ENCODE measurements at places on chromosomes 7 and 10.
A peak's percentile ranks its signal among the peaks of the same experiment; 100 is the strongest.

GRCh38 chr7:42483886-42484285 lies 246.9 kb upstream of the GLI3 start:
- DNase-seq, result no peak

- peak; percentile 10 for DNase-seq
Observed at GRCh38 chr10:28241741-28242399, 61.0 kb downstream of the MPP7 start.

GRCh38 chr7:151206914-151207313 lies 3.4 kb downstream of the H2BK1 start:
- DNase-seq, result no peak

DNA sequence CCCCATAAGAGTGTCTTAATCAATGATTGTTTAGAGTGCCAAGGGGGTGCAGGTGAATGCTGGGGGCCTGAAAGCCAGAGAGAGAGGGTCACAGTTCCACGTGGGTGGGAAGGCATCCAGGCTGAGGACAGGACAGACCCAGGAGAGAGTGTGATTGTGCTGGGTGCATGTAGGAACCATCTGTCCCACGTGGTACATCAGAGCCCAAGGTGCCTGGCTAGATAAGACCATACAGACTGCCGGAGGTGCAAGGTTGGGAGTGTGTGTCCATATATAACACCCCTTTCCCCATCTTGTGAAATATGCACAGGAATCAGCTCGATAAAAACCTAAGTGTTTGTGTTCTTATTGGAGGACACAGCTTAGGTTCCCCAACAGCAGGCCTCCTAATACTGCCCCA lies 85.5 kb downstream of the WIPF3 start:
- DNase-seq, result no peak

DNA sequence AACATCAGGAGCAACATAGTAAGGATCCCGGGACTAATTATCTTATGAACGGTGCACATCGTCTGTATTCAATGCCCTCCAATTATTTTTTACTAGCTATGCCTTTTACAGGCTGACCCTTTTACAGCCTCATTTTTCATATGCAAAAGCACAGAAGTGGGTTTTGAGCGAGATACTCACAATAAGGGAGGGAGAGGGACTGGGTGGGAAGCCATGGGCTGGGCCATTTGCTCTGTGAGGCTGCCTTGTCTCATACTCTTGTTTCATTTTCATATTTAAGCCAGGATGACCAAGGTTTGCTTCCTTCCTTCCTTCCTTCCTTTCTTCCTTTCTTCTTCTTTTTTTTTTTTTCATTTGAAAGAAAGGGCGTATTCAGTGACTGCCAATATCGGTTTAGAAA lies 259.3 kb downstream of the TRIL start:
- no peak for DNase-seq

DNA sequence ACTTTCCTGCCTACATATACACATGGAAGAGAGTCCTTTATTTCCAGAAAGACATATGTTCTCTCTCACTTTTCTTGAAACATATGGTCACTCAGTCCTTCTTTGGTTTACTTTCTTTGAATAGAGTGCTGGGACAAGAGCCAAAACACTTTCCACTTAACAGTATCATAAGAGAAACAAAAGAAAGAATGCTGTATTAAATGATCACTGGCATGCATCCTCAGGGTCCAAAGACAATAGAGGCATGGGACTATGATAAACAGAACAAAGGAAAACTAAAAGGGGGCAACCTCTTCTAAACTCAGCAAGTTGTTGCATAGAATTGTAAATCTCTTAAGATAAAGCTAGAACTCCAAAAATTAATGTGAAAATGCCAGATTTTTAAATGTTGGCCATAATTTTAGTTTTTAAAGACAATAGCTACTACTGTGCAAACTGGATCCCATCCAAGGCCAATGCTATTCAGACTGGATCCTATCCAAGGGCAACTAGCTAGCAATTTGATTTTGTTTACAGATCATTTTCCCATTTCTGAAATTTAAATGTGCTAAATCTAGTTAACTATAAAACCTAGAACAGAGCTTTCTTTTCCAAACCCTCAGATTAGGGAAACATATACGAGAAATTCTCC lies 687.5 kb downstream of the SORCS3 start:
- DNase-seq, result peak; percentile 60

- no peak for DNase-seq
Observed at GRCh38 chr7:85262891-85263290, 76.0 kb upstream of the SEMA3D start.

DNA sequence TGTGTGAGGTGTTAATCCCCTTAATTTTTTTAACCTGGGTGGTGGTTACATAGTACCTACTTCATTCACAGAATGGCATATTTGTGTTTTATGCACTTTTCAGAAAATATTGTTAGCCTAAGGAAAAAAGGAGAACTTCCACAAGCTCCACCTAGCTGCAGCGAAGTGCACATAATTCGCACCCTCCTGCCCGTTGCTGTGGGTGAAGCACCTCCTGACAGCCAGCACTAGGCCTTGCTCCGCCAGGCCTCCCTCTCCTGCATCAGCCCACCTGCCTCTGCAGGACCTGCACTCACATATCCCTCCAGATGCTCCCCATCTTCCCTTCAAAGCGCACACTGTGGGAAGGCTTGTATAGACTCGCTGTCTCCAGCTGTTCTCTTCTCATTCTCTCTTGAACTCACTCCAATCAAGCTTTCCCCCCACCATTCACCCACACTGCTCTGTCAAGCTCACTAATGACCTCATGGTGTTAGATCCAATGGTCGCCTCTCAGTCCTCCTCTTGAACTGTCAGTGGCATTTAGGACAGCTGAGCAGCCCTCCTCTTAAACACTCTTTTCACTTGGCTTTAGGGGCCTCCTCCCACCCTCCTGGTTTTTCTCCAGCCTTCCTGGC lies 20.7 kb upstream of the GRID1 start:
- no peak for DNase-seq

GRCh38 chr10:27743012-27743876 lies 2.4 kb downstream of the MKX start:
- no peak for DNase-seq

- no peak for DNase-seq
Observed at GRCh38 chr10:69649786-69650550, 19.9 kb downstream of the FAM241B start.

GRCh38 chr7:106394526-106394925 lies 109.7 kb upstream of the NAMPT start:
- no peak for DNase-seq

GRCh38 chr10:34941471-34942357 lies 126.6 kb upstream of the PARD3 start:
- DNase-seq, result no peak

DNA sequence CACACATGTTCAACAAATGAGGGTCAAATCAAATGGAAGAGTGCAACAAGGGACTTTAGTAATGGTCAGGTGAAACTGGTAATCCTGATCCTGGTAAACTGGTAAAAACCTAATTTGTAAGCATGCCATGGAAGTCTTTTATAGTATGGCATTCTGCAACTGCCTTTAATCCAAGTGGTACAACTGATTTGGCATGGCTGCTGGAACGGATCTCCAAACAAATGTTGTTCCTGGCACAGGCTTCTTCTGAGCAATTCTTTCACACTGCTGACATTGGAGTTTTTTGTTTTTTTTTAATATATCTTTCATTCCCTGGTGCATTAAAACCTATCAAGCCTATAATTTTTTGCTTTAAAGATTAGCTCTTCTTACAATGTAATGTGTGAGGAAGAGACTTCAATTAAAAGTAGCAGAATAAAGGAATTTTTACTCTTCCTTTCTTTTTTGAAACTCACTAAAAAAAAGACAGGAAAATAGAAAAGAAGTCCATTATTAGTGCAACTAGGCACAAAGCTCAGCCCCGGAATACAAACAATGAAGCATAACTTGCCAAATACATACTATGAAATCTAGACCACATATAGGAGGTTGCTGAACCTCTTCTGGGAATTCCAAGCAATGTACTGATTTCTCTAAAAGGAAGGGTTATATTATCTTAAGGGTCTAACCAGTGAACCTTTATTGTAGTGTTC lies 79.3 kb upstream of the OIT3 start:
- DNase-seq, result no peak

DNA sequence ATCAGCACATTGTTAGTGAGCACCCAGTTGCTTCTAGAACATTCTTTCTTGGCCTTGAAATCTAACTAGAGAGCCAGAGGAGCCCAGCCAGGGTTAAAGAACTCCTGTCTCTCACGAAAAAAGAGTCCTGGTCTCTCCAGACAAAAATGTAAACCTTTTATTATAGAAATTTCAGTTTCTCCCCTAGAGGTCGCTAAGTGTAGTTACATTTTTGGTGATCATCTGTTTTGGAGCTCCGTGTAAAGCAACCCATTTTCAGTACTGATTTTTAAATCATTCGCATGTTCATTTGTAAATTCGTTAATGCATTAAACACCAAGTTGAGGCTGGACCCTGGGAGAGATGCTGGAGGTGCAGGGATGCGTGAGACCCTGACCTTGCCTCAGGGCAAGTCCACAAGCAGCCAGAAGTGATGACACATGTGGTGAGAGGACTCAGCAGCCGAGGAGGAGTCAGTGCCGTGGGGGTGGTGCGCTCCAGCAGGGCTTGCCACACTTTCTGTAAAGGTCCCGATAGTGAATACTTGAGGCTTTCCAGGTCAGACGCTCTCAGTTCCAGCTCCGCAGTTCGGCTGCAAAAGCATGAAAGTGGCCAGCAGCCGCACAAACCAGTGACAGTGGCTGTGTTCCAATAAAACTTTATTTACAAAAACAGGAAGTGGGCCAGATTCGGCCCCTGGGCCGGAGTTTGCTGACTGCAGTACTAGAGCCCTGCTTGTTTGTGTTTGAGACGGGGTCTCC lies 578.6 kb upstream of the FOXK1 start:
- no peak for DNase-seq

GRCh38 chr7:107660381-107661080 lies at the start of gene SLC26A4:
Gene SLC26A4 (plus strand): TSS chr7:107660828. CDS start chr7:107661642, 814 bp downstream.
- no peak for DNase-seq

- DNase-seq, result no peak
Observed at GRCh38 chr10:130990486-130990885, 321.0 kb downstream of the TCERG1L start.

- no peak for DNase-seq
Observed at GRCh38 chr7:75645570-75645969, 93.2 kb downstream of the HIP1 start.

- no peak for DNase-seq
Observed at GRCh38 chr7:44985033-44985695, 6.3 kb upstream of the MYO1G start.

- no peak for DNase-seq
Observed at GRCh38 chr7:93920496-93921182, 896 bp upstream of the GNG11 start.

GRCh38 chr7:105015390-105015965 lies 1.5 kb downstream of the KMT2E start:
- DNase-seq, result no peak

DNA sequence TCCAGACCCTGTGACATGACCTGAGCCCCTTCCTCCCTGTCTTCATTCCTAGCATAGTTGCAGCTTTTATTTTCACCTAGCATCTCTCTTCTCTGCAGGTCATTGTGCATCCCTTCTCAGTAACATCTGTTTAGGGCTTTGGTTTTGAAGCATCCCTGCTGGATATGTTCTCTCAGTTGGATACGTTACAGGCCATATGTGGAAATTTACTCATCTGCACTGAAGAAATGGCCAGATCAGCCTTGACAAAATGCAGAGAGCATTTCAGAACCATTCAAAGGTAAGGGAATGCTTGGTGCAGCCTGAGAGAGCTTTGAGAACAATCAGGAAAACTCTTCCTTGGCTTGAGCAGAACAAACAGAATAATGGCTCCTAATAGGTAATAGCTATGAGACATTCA lies 647.0 kb downstream of the KCNMA1 start:
- no peak for DNase-seq

- peak; percentile 44 for DNase-seq
Observed at GRCh38 chr7:126840869-126841268, 411.9 kb downstream of the GRM8 start.

DNA sequence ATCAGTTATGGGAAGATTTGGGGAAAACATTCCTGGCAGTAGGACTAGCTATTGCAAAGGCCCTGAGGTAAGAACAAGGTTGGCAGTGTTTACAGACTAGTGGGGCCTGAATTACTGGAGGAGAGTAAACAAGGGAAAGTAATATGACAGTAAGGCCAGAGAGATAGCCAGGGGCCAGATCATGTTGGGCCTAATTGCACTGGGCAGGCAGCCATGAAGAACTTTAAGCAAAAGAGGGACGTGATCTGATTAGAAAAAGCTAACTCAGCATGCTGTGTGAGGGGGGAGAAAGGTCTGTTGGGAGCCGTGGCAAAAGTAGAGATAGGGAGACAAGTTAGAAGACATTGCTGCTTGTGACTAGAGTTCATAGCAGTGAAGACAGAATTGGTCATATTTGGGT lies 9.2 kb downstream of the NUP42 start:
- DNase-seq, result no peak

- peak; percentile 43 for DNase-seq
Observed at GRCh38 chr10:117004227-117005025, 561 bp downstream of the SHTN1 start.

GRCh38 chr10:116110736-116111135 lies 162.3 kb downstream of the GFRA1 start:
- no peak for DNase-seq

- DNase-seq, result no peak
Observed at GRCh38 chr10:119931871-119932270, 39.3 kb downstream of the SEC23IP start.

GRCh38 chr10:96025566-96025965 lies 17.8 kb upstream of the CCNJ start:
- no peak for DNase-seq

DNA sequence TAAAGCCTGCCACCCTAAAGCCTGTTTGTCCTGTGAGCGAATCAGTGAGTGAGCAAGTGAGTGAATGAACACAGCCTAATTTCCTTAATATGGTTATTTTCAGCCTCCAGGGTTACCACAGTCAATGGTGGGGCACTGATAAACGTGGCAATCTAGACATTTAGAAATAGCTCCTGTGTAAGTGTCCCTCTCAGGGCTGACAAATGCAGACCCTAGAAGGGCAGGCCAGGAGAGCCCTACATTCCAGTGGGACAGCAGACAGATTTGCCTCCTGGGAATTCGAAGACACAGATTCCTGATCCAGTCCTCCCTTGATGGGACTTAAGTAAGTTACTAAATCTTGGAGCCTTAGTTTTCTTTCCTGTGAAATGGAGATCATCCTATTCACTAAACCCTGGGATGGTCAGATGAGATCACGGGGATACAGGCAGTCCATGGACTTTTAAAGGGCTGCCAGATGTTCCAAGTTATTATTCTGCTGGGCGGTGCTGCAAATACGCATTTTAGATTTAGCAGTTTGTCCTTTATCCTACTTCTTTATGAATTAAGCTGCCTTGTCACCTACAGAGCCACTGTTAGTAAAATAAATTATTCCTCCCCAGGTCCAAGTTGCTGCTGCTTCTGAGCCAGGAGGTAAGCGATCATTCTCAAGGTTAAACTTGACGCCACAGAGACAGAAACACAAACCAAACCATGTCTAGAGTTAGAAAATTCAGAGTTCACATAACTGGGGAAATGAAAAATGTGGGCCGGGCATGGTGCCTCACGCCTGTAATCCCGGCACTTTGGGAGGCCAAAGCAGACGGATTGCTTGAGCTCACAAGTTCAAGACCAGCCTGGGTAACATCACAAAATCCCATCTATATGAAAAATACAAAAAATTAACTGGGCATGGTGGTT lies 54.8 kb upstream of the TM9SF3 start:
- DNase-seq, result no peak

Measured in NCI-H1105 (cell line).